ENCODE measurements at places on chromosomes 6 and 20.

DNA sequence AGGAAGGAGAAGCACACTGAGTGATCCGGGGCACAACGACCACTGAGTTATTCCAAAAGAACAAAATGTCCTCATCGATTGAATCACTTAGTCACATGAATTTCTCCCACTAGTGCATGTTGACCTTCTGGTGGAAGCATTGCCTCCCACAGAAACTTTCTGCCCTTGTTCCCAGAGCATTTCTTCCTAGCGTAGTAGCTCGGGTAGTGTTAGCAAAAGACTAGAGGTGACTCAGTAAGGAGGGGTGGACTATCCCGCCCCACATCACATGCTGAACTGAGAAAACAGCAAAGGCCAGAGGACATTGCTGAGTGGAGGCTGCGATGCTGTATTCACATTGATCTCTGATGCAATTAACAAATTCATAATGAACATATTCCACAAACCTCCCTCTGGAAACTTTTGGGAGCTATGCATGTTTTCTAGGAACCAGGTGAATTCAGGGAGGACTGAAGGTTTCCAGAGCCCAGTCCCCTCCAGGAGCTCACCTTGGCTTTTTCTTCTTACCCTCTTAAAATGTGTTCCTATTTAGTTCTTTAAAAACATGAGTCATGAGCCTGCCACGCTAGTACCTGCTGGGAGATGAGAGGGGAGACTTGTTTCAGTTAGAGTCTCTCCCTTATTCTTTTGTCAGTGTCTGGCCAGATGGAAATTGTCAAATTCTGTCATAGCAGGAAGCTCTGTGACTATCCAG, 507.9 kb downstream of the CDH26 start:
- no peak for DNase-seq

- no peak for DNase-seq
These were observed 323.7 kb downstream of the THBS2 start for GRCh38 chr6:168929871-168930450.

DNA sequence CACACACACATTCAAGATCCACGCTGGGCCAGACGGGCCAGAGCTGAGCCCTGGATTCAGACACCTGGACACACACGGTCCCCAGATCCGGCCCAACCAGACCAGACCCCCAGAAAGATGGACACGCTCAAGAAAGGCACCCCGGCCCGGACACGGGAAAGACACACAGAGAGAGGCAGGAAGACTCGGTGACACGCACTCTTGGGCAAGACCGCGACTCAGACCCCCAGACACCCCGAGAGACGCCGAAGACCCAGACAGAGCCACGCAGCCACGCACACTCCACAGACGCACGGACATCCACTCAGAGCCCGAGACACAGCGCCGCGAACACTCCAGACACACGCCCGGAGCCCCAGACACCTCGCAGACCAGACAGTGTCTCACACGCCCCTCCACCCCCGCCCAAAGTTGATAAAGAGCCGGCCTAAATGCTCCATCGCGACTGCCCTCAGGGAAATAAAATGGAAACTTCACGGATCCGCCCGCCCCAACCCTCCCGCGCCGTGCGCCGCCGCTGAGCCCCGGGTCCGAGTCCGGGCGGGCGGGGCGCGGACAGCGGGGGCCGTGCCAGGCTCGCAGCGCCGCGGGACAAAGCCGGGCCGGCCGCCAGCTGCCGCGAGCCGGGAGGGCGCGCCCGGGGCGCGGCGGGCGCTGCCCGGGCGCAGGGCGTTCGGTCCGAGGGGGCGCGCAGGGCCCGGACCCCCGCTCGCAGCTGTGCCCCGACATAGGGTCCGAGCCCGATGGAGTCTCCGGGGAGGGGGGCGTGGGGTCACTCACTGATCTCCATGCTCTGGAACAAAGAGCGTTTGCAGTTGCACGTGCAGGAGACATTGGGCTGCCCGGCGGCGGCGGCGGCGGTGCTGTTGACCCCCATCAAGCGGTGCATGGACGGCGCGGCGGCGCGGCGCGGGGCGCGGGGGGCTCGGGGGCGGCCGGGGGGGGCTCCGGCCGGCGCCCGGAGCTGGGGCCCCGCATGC, 831 bp downstream of the PMEPA1 start:
- DNase-seq = peak; percentile 52

DNA sequence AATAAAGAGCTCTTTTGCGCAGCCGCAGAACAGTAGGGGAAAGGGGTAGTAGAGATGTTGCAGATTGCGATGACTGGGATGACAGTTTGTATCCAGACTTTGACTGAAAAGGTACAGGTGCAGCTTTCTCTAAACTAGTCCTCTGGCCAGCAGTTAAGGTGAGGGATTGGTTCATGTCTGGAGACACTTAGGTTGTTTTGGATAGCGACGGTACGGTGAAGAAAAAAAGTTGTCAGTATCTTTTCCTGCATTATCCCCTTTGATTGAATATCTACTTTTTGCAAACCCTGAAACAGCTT, 537 bp downstream of the PRR3 start:
- DNase-seq = no peak

GRCh38 chr6:112269114-112269513, 14.7 kb upstream of the LAMA4 start:
- no peak for DNase-seq

- DNase-seq = no peak
These were observed 69.9 kb downstream of the HACE1 start for GRCh38 chr6:104789770-104790190.

GRCh38 chr6:22756365-22756764, 187.0 kb downstream of the HDGFL1 start:
- no peak for DNase-seq

DNA sequence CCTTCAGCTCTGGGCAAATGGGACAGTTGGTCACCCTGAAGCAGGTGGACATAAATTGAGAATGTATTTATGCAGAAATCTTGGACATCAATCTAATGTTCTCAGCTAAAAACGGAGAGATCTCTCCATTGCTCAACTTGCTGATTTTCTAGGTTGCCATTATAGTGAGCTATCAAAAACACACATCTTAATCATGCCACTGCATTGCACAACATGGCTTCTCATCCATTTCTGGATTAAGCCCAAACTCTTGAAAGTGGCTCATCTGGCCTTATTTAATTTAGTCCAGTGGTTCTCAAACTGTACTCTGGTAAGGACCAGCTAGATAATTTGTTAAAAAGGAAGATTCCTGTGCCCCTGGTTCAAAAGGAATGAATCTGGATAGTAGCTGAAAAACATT, 324.9 kb upstream of the CITED2 start:
- DNase-seq = no peak

GRCh38 chr6:13648850-13649249, 33.7 kb downstream of the NOL7 start:
- DNase-seq = no peak

GRCh38 chr6:106112433-106112832, 26.3 kb downstream of the PRDM1 start:
- DNase-seq = no peak

DNA sequence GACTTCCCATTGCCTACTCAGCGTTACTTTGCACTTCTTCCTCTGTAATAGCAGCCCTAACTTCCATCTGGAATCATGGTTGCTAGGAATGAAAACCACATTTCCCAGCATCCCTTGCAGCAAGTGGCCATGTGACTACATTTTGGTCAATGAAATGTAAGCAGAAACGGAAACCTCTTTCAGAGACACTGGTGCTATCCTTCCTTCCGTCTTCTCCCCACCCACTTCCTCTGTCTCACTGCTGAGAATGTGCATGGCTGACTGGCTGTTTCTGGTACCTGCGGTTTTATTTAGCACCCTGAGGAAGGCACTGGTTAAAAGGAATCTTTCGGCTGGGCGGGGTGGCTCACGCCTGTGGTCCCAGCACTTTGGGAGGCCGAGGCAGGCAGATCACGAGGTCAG, 107.4 kb downstream of the SCML4 start:
- peak; percentile 86 for DNase-seq

Data from CD4-positive, alpha-beta T cell treated with Interferon gamma for 1 hour (primary cell).